ENCODE measurements at places on chromosomes 11 and 22.

- peak; percentile 81 for DNase-seq
Observed at GRCh38 chr11:61679893-61680621, at the start of gene DAGLA. TSS of gene DAGLA (plus strand) at chr11:61680391. CDS start at chr11:61720156, 39,765 bp downstream.

DNA sequence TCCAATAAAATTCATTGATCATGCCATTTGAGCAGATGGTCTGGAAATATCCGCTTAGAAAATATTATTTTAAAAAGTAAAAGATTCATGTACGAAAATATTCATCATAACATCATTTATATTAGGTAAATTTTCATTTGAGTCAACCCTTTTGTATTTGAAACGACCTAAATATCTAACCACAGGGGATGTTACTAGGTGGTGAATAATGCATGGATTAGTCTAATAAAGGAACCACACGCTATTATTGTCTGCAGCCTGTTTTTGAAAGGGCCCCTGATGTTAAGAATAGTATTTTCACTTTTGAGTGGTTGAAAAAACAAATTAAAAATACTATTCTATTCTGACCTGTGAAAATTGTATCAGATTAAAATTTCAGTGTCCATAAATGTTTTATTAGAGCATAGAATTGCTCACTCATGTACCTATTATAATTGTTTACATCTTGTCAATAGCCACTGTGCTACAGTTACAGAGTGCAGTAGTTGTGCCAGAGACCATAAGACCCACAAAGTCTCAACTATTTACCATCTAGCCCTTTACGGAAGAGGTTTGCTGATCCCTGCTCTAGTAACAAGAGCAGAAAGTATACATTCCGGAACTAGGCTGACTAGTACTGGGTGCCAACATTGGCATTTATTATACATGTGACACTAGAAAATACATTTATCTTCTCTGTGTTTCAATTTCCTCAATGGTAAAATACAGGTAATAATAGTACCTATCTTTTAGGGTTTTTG is 176.1 kb downstream of the LRRC4C start:
- DNase-seq: no peak

DNA sequence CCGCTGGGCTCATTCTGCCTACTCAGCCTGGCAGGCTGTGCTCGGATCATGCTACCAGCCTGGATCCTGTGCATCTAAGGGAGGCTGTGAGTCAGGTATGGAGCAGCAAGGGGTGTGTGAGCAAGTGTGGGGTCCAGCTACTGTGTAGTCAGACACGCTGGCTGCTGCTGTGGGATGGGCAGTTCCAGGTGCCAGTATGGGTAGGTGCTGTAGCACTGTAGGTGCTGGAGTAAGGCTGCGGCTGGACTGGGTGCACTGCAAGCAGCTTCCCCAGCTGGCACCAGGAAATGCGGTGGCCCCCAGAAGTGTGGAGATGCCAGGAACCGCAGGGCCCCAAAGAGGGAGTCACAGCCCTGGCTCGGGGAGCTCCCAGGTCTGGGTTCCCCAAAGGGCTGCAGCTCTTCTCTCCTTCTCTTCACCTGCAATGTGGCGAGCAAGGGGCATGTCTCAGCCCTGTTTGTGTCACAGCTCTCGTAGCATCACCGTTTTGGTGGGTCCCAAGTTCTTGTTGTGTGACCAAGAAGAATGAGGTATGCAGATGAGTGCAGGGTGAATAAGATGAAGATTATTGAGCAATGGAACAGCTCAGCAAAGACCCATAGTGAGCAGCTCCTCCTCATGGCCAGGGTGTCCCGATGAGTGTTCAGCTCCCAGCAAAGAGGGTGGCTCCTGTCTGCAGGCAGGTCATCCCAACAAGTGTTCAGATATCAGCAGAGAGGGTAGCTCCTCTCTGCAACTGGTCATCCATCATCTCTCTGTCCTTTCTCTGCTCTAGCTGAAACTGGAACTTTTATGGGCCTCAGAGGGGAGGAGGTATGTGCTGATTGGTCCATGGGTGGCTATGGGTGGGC is 462.9 kb downstream of the TBC1D22A start:
- no peak for DNase-seq

- peak; percentile 12 for DNase-seq
Observed at GRCh38 chr11:35232891-35233330, 93.9 kb downstream of the CD44 start.

DNA sequence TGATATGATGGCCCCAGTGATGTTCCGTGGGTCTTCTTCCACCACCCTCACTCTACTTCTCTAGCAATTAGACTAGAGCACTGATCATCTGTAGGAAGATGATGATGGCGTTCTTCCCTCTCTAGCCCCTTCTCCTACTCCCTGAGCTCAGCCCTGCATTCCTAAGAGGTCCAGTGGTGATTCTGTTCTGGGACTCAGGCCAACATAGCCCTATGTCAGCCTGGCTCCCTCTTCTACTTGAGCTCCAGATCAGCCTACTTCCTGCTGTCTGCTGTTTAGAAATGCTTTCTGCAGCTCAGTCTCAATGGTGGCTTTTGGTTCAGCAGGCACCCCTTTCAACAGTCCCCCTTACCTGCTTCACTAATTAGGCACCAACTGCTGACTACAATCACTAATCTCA is 86.1 kb upstream of the ZBED5 start:
- no peak for DNase-seq

- DNase-seq: no peak
Observed at GRCh38 chr11:13674799-13675509, 6.5 kb downstream of the FAR1 start.

DNA sequence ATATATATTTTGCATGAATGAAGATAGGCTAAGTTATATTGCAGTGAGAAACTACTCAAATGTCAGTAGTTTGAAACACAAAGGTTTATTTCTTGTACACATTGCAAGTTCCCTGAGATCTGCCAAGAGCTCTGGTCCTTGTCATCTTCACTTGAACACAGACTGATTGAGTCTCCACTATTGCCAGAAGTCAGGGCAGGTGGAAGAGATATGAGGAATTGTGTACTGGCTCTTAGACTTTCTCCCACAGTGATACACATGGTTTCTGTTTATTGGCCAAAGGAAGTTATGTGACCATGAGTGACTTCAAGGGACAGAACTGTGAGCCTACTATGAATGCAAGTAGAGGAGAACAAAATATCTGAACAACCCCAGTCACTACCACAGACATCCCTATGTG is 44.2 kb downstream of the PPFIBP2 start:
- no peak for DNase-seq

DNA sequence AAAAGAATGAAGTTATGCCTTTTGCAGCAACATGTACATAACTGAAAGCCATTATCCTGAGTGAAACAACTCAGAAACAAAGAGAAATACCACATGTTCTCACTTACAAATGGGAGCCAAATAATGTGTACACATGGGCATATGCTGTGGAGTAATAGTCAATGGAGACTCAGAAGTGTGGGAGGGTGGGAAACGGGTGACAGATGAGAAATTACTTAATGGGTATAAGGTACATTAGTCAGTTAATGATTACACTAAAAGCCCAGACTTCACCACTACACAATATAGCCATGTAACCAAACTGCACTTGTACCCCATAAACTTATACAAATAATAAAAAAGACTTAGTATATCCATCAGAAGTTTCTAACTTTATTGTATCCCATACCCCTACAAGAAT is 674.1 kb upstream of the ARHGAP42 start:
- no peak for DNase-seq

DNA sequence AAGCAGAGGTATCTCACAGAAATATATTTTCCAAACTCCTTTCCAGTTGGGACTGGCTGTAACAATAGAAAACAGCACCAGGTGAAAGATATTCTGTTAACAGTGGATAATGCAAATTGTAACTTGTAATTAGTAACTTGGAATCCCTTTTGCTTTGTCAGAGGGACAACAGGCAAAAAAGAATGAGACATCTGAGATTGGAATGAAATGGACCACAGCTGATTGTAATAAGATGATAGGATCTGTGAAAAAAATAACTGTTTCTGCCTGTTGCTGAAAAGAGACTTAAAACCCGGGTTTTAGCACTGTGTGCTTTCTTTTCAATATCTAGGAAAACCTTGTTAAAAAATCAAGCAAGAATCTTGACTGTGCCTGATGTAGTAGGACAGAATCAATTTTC is 655.7 kb downstream of the METTL15 start:
- peak; percentile 22 for DNase-seq

DNA sequence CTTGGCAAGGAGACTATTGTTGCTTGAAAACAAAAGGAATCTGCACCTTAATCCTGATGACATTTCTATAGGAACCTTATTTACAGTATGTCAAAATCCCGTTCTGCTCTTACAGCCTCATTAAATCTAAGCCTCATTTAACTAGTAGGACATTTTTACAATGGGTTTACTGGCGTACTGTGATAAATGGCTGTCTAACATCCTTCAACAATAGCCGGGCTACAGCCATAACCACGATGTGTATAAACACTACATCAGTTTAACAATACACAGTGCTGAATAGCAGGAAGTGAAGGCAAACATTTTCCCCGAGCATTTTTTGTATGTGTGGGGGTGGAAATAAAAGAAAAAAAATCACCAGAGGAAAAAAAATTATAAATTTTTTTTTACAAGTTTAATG is 131.2 kb downstream of the ARL14EP start:
- DNase-seq: no peak

DNA sequence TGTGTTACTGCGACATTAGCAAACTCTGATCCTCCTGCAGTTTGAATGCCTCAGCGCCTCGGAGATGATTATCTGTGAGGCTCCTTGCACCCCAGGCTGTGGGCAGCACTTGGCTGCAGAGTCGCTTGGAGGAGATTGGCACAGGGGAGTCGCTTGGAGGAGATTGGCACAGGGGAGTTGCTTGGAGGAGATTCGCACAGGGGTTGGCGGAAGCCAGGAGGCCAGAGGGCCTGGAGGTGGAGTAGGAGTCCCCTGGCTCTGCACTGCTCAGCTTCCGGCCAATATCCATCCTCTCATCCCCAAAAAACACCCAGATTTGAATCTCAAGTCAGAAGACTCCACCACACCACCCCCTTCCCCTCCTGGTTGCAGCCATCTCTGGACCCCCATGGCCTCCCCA is 192.6 kb upstream of the NECTIN1 start:
- DNase-seq: no peak

GRCh38 chr11:88666364-88666763 is 328.8 kb upstream of the CTSC start:
- no peak for DNase-seq

- peak; percentile 73 for DNase-seq
Observed at GRCh38 chr11:101686514-101686913, 102.7 kb upstream of the TRPC6 start.

- no peak for DNase-seq
Observed at GRCh38 chr11:69903211-69903610, 84.0 kb upstream of the FGF3 start.

DNA sequence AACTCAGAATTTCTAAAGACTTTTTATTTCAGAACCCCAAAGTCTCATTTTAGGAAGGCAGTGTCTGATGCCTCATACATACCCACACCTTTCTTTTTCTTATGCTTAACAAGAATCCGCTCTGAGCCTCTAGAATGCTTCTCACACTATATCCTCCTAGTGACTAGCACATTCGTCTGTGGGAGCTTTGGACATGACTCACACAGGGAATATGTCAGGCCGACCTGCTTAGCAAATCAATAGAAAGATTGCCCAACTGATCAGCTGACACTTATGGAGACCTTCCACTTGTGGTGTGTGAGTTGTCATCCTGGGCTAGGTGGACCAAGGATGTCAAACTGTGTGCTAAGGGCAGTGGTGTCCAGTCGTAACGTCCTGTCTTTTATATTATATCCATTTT is 129.9 kb upstream of the TTC12 start:
- DNase-seq: peak; percentile 89

GRCh38 chr11:45158210-45158731 is 11.8 kb downstream of the PRDM11 start:
- DNase-seq: peak; percentile 69

DNA sequence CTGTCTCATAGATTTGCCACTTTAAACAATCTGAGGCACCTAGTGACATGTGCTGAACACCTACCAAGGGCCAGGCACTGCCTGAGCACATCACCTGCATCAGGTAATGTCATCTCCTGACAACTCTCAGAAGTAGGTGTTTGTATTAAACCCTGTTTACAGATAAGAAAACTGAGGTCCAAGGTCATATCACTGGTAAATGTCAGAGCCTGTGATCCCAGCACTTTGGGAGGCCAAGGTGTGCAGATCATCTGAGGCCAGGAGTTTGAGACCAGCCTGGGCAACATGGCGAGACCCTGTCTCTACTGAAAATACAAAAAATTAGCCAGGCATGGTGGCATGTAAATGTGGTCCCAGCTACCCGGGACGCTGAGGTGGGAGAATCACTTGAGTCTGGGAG is 39.1 kb upstream of the ACCSL start:
- DNase-seq: no peak

GRCh38 chr22:25081409-25081824 is 118.2 kb upstream of the CRYBB3 start:
- DNase-seq: peak; percentile 19

- DNase-seq: no peak
Observed at GRCh38 chr11:91435694-91436395, 788.8 kb upstream of the FAT3 start.

GRCh38 chr11:74132833-74133232 is 38.0 kb downstream of the C2CD3 start:
- no peak for DNase-seq

DNA sequence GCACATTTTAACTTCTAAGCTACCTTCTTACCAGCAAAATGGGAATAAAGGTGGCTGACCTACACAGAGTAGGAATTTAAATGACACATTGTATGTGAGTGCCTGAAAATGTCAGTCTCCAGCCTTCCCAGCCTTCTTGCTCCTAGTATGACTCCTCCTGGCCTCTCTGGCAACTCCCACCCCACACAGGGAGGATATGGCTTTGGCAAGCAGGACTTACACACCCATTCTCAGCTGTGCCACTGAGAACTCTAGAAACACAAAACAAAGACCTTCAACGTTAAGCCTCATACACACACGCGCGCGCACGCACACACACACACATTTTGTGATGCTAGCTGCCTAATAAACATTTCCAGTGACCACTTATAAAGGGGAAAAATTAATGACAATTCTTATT is 65.8 kb downstream of the PACSIN2 start:
- peak; percentile 39 for DNase-seq

GRCh38 chr11:120945042-120945441 is 78.9 kb upstream of the TBCEL start:
- no peak for DNase-seq

DNA sequence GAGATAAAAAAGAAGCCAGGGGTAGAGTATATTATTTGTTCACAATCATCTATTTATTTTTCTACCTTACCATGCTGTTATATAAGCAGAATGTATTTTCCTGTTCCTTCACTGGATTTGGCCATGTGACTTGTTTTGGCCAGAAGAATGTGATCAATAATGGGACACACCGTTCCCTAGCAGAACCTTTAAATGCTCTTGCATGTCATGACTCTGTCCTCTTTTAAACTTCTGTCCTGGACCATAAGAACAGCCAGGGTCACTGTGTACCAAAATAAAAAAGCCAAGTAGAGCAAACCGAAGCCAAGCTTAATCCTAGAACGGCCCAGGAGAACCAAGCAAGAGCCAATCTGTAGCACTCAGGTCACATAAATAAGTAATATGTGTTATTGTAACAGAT is 1682.4 kb downstream of the LRRC4C start:
- DNase-seq: no peak

Measured in adipocyte (in vitro differentiated cells).